ENCODE measurements at places on chromosomes 16 and 17. TPM values are rescaled to one million over a fixed set of nuclear protein-coding genes. Genes with fewer than 3 reads are reported as not detected.

KRTAP3-2 gene
- total RNA-seq: not detected

ST6GALNAC2 gene
- total RNA-seq: 1.5 TPM

ZACN gene
- not detected for total RNA-seq

FBXO39 gene
- not detected for total RNA-seq

ZC3H18 gene
- 38.4 TPM for total RNA-seq

AANAT gene
- total RNA-seq: not detected

CRHR1 gene
- not detected for total RNA-seq

PPP1R1B gene
- total RNA-seq: 0.75 TPM

OTOA gene
- total RNA-seq: not detected

HS3ST4 gene
- not detected for total RNA-seq

CFDP1 gene
- 45.3 TPM for total RNA-seq

MYH10 gene
- 284 TPM for total RNA-seq

DNA sequence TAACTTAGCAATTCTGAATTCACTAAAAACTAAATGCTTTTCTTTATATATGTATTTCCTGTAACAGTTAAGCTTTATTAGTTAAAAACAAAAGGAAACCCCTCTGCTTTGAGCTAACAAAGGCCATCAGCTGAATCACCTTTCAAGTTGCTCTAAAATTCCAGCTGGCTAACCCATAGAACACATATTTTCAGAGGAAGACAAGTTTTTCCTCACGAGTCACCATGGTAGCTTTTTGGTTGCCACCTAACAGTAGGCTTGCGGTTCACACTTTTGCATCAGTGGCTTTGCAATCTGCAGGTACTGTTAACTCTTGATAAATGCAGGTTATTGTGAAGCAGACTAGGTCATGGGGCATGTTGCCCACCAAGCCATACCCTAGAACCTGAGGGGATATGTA, 57.6 kb upstream of the IRX5 start:
- no peak overlapping the region for H3K27ac ChIP-seq
- no peaks in the 10 kb centered on the region for H3K36me3 ChIP-seq
- DNase-seq: no peak
- no peak overlapping the region for H3K4me3 ChIP-seq

DNA sequence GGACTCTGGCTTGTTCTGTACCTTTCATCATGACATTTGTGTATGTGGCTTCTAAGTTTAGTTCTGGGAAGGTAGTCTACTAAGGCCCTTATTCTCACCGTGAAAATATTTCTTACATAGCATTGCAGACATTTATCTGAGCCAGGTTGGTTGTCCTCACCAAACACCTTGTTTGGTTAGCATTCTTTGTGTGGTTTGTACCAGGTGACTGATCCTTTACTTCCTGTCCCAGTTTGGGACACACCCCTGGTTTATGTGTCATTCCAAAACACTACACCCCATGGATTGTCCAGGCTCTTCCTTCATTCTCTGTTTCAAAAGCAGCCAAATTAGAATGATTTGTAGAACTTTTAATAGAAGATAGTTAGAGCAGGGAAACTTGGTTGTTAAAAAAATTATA, 23.2 kb upstream of the DUSP14 start:
- no peaks in the 10 kb centered on the region for H3K4me1 ChIP-seq
- H3K4me3 ChIP-seq: no peak overlapping the region
- no peak overlapping the region for H3K27ac ChIP-seq
- H3K36me3 ChIP-seq: peaks cover 29% of the 10 kb centered on the region

GRCh38 chr17:80890196-80890920, 101.3 kb upstream of the CHMP6 start:
- DNase-seq: peak; percentile 81
- peak overlapping the region; percentile 99 for H3K27ac ChIP-seq
- no peaks in the 10 kb centered on the region for H3K27me3 ChIP-seq
- no peak overlapping the region for H3K4me3 ChIP-seq

DNA sequence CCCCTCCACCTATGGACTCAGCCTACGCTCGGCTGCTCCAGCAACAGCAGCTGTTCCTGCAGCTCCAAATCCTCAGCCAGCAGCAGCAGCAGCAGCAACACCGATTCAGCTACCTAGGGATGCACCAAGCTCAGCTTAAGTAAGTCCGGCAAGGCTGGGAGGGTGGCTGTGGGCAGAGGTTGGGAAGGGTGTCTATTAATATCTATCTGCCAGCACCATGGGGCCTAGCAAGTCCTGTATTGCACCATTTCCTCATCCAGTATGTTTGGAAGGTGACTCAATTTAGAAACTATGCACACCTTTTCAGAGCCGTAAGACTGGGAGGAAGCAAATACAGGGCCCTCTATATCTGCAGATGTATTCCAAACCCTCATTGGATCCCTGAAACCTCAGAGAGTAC, 45.0 kb upstream of the ARHGAP44 start:
- no peak for DNase-seq
- peak overlapping the region; percentile 38 for H3K27ac ChIP-seq
- peaks cover 20% of the 10 kb centered on the region for H3K36me3 ChIP-seq

DNA sequence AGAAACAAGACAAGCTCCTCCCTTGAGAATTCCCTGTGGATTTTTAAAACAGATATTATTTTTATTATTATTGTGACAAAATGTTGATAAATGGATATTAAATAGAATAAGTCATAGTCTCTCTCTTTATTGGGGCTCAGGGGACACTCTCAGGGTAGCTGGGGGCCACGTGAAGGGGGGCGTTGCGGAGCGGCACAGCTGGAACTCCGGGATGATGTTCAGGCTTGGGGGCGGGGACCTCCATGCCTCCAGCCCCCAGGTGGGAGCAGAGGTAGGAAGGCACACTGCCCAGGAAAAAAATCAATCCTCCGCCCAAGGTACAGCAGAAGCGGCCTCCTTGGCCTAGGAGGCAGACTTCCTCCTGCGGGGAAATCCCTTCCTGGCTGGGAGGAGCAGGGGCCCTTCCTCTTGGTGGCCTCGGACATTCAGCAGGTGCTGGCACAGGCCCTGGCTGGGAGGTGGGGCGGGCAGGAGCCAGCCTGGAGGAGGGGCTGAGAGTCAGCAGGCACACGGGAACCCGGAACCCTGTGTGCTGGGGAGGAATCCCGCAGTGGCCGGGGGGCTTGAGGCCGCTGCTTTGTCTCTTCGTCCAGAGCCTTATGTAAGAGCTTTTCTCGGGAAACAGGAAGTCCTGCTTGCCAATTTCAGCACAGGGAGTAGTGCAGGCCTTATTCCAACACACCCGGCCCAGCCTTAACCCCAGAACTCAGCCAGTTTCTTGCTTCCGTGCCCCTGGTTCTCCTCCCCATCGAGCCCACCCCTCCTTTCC, 591 bp upstream of the TNFSF13 start:
- H3K27ac ChIP-seq: peak overlapping the region; percentile 92
- peaks cover 2% of the 10 kb centered on the region for H3K36me3 ChIP-seq
- DNase-seq: no peak
- H3K4me3 ChIP-seq: peak overlapping the region; percentile 35
- no peaks in the 10 kb centered on the region for H3K27me3 ChIP-seq

DNA sequence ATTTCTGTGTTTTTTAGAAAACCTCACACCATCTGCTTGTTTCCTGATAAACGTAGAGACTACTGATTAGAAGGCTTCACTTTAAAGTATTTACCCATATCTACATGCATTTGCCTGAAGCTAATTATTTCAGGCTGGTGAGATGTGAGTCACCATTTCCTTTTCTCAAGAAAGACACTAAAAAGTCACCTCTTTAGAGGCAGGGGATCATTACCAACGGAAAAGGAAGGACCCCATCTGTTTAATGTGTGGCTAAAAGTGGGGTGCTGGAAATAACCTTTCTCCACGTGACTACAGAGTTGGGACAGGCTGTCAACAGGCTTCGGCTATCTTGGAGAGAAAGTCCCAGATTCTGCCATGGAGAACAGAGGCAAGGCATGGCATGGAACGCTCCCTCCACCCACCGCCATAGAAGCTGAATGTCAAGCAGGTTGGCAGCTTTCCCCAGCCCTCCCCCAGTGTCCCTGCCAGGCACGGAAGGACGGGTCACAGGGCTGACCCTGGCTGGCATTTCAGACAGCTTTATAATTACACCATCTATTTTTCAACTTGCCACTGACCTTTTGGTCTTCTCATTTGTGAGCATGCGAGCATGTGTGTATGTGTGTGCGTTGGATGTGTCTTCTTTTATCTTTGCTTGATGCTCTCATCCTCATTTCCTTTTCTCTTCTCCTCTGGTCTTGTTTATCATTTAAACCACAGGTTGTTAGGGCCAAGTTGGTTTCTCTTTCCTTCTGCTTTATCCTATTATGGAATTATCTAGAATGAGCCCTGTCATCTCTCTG, 157.0 kb downstream of the CPPED1 start:
- no peaks in the 10 kb centered on the region for H3K36me3 ChIP-seq
- no peak overlapping the region for H3K27ac ChIP-seq
- peaks cover 2% of the 10 kb centered on the region for H3K27me3 ChIP-seq
- no peak overlapping the region for H3K4me3 ChIP-seq
- no peak for DNase-seq

DNA sequence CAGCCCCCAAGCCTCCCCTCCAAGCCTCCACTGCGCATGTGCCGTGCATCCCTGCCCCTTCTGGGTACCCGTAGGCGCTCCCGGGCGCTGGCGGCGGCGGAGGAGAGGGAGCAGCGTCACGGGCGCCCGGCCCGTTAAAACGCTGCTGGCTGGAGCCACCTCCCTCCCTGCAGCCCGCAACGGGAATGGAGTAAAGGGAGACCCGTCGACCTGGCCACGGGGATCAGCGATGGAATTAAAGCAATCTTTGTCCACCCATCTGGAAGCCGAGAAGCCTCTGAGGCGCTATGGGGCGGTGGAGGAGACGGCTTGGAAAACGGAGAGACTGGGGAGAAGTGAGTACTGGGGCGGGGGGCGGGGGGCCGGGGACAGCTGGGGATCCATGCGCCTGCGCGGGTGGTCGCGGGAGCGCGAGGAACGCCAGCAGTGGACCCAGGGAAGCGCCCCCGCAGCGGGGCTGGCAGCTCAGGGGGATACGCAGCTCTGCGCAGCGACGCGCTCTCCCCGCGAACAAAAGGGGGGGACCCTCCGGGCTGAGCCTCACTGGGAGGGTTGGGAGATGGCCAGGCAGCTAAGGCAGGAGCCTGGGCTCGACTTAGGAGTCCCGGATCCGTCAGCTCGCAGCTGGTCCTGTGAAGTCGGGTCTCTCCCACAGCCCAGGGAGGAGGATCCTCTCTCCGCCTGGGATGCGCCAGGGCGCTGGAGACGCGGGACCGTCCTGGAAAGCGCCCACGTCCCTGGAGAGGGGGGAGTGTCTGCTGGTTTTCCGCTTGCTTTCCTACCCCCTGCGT, at the start of gene BMERB1:
Gene BMERB1, plus strand, starts transcription at position 164 of the 791 bp plus-strand sequence. Its CDS starts 66 bp downstream, at position 230.
- DNase-seq: peak; percentile 95
- H3K27ac ChIP-seq: peak within 1 kb of the TSS; percentile 82
- peak within 1 kb of the TSS; percentile 92 for H3K4me3 ChIP-seq
- H3K4me1 ChIP-seq: peaks cover 34% of the 10 kb centered on the region
- H3K36me3 ChIP-seq: no peaks in the 10 kb centered on the region
- no peaks in the 10 kb centered on the region for H3K27me3 ChIP-seq

GRCh38 chr16:50974438-50975036, 176.5 kb downstream of the SALL1 start:
- no peak for DNase-seq
- H3K36me3 ChIP-seq: no peaks in the 10 kb centered on the region
- no peak overlapping the region for H3K4me3 ChIP-seq
- H3K27me3 ChIP-seq: no peaks in the 10 kb centered on the region
- H3K27ac ChIP-seq: no peak overlapping the region
- H3K4me1 ChIP-seq: no peaks in the 10 kb centered on the region

DNA sequence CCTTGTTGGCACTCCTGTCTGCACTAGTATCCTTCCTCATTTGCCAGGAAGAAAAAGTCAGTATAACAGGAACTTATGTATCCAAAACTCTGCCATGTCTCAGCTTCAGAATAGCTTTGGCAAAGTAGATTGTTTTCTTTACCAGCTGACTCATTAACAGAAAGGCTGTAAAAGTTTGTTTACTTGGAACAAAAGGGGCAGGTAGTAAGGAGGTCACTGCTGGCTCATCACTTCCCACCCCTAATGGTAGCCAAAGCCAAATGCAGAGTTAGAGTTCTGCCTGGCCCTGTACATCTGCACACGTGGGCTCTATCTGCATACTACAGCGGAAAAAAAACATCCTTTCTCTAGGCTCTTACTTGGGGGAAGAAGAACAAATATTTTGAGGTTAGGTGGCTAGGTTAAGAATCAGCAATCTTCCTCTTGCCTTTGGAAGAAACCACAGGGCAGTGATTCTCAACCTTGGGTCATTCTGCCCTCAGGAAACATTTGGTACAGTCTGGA, 90.9 kb upstream of the BCAR1 start:
- no peak for DNase-seq
- no peaks in the 10 kb centered on the region for H3K27me3 ChIP-seq
- peak overlapping the region; percentile 65 for H3K27ac ChIP-seq
- H3K4me3 ChIP-seq: no peak overlapping the region

DNA sequence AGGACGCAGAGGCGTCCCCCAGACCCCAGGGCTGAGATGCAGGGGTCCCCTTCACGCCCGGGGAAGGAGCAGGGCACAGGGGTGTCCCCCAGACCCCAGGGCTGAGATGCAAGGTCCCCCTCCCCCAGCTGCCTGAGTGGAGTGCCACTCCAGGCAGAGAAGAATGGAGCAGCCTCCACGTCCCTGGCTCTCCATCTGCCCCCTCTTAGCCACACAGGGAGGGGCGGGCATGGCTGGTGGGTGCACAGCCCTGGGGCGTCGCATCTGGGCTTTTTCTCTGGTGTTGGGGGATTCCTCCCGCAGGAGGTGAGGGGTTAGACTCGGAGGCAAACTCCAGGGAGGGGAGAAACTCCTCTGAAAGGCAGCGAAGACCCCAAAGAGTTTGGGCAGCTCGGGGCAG, 17.5 kb downstream of the CIBAR2 start:
- peaks cover 21% of the 10 kb centered on the region for H3K27me3 ChIP-seq
- no peak overlapping the region for H3K27ac ChIP-seq
- peaks cover 2% of the 10 kb centered on the region for H3K36me3 ChIP-seq
- DNase-seq: no peak
- no peak overlapping the region for H3K4me3 ChIP-seq

- no peak for DNase-seq
- peaks cover 5% of the 10 kb centered on the region for H3K36me3 ChIP-seq
- no peak overlapping the region for H3K4me3 ChIP-seq
- peaks cover 5% of the 10 kb centered on the region for H3K4me1 ChIP-seq
- H3K27me3 ChIP-seq: no peaks in the 10 kb centered on the region
- no peak overlapping the region for H3K27ac ChIP-seq
These were observed 24.0 kb upstream of the VPS4A start for GRCh38 chr16:69286941-69287713.

DNA sequence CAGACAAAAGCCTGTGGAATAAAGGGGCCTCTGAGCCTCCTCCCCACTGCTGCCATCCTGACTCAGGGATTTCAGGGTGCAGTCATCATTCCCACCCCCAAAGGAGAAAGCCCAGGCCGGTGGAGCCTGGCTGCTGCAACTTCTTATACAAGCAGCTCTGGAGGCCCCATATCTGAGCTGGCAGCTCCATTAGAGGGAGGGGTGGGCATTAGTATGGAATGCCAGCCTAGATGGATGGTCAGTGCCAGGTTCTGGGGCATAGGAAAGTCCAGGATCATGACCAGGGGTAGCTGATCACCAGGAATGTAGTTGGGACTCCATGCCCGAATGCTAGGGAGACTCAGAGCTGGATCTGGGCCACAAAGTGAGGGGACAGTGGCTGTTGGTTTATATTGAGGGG, 581.0 kb downstream of the KCNJ18 start:
- H3K36me3 ChIP-seq: no peaks in the 10 kb centered on the region
- no peak overlapping the region for H3K27ac ChIP-seq
- DNase-seq: peak; percentile 26
- no peaks in the 10 kb centered on the region for H3K27me3 ChIP-seq

GRCh38 chr16:27628241-27628942, 78.4 kb downstream of the KATNIP start:
- DNase-seq: no peak
- no peaks in the 10 kb centered on the region for H3K27me3 ChIP-seq
- no peak overlapping the region for H3K4me3 ChIP-seq
- H3K27ac ChIP-seq: no peak overlapping the region
- H3K4me1 ChIP-seq: peaks cover 14% of the 10 kb centered on the region

- H3K27me3 ChIP-seq: no peaks in the 10 kb centered on the region
- H3K27ac ChIP-seq: no peak overlapping the region
- no peak overlapping the region for H3K4me3 ChIP-seq
- H3K36me3 ChIP-seq: peaks cover 2% of the 10 kb centered on the region
These were observed 3.4 kb downstream of the TMEM11 start for GRCh38 chr17:21210411-21211076.
